Fibroblast of skin of left biceps (primary cell): ENCODE measurements at places on chromosomes 6 and 20.
A peak's percentile ranks its signal among the peaks of the same experiment; 100 is the strongest.

- no peak for DNase-seq
Measured at GRCh38 chr20:1456300-1456699, 10.3 kb downstream of the NSFL1C start.

- no peak for DNase-seq
Measured at GRCh38 chr20:15111654-15112053, 774.2 kb upstream of the FLRT3 start.

- no peak for DNase-seq
Measured at GRCh38 chr20:33113387-33113908, 34.0 kb downstream of the BPIFB4 start.

GRCh38 chr6:161301338-161301737 is 27.5 kb upstream of the AGPAT4 start:
- peak; percentile 12 for DNase-seq

DNA sequence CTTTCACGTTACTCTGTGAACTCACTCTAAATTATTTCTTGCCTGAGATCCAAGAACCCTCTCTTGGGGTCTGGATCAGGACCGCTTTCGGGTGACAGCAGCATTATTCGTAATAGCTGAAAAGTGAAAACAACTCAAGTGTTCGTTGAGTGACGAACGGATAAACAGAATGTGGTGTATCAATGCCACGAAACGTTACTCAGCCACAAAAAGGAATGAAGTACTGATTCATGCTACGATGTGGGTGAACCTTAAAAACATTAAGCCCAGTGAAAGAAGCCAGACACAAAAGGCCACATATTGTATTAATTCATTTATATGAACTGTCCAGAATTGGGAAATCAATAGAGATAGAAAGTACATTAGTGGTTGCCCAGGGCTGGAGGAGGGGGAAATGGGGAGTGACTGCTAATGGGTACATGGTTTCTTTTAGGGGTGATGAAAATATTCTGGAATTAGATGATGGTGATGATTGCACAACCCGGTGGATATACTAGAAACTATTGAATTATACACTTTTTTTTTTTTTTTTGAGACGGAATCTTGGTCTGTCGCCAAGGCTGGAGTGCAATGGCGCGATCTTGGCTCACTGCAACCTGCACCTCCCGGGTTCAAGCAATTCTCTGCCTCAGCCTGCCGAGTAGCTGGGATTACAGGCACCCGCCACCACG is 8.4 kb downstream of the PTGIS start:
- DNase-seq: peak; percentile 43

DNA sequence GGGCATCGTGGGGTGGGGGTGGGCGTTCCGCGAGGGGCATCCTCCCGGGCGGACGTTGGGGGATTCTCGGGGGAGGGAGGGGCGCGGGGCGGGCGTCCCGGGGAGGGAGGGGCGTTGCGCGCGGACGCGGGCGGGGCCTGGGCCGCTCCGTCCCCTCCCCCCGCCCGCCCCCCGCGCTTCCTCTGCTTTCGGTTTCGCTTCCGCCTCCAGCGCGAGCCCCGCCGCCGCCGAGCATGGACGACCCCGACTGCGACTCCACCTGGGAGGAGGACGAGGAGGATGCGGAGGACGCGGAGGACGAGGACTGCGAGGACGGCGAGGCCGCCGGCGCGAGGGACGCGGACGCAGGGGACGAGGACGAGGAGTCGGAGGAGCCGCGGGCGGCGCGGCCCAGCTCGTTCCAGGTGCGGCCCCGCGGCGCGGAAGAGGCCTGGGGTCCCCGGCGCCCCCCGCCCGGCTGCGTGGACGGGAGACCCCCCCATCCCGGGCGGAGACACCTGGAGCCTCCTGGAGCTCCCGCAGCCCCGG is at the start of gene OGFR:
Gene OGFR, plus strand, starts transcription at position 209 of the 528 bp plus-strand sequence. Its CDS starts 25 bp downstream, at position 234.
- DNase-seq: no peak

DNA sequence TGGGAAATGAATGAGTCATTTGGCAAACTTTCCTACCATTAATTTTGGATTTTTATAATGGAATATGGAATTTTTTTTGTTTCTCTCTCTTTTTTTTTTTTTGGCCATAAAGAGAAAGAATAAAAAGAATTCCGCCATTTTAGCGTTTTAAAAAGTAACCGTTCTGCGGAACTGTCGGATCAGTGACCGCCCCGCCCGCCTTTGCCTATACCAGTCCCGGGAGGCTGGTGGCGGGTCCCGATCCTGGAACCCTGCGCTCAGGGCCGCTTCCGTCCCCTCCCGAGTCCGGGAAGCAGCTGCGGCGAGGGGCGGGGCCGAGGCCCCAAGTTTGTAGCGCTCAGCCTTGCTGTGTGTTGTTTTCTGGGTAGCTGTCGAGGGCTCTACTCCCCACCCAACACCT is 609 bp downstream of the L3MBTL1 start:
- no peak for DNase-seq

- no peak for DNase-seq
Measured at GRCh38 chr20:17287503-17287902, 60.7 kb downstream of the PCSK2 start.

GRCh38 chr6:14638435-14638905 is 520.9 kb downstream of the CD83 start:
- no peak for DNase-seq

DNA sequence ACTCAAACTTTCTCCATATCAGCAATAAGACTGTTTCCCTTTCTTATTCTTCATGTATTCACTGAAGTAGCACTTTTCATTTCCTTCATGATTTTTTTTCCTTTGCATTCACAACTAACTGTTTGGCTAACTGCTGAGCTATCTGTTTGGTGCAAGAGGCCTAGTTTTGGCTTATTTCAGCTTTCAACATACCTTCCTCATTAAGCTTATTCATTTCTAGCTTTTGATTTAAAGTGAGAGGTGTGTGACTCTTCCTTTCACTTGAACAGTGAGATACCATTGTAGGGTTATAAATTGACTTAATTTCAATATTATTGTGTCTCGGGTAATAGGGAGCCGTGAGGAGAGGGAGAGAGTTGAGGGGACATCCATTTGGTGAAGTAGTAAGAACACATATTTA is 262.0 kb upstream of the PREP start:
- no peak for DNase-seq

GRCh38 chr6:145260484-145261175 is 474.7 kb downstream of the EPM2A start:
- no peak for DNase-seq

DNA sequence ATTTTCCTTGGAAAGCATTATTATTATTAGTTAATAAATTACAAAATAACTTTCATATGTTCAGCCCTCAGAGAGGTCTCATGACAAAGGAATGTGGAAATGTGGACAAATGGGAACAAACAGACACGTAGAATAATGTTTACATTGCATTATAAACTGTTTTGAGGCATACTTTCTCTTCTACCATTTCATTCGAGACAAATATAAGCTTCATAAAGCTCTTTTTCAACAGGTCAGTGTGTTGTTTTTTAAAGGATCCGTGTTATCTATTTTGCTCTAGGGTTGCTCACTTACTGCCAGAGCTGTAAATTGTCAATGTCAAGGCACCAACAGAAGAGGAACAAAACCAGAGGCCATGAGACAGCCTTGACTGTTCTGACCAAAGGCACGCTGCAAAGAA is 256.8 kb downstream of the PHACTR1 start:
- no peak for DNase-seq

- peak; percentile 6 for DNase-seq
Measured at GRCh38 chr6:55636406-55637102, 57.6 kb upstream of the HMGCLL1 start.

DNA sequence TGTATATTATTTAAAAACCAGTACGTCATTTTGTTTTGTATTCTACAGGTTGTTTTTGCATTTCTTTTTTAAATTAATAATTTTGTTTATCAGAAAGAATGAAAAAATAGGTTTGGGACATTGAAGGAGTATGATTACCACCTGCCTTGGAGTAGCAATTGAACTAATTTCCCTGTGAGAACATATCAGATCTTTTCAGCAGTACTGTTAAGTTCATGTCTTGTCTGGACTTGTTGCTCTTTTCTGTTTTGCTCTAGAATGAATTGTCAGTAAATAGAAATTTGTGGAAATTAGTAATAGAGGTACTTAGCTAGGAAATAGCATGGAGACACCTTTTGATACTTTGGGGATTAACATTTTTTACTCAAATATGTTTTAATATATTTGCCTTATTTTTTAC is 24.3 kb downstream of the HSF2 start:
- DNase-seq: no peak

GRCh38 chr20:18858816-18859215 is 45.2 kb downstream of the SCP2D1 start:
- DNase-seq: no peak

- DNase-seq: no peak
Measured at GRCh38 chr6:105893741-105894140, 192.4 kb upstream of the PRDM1 start.

DNA sequence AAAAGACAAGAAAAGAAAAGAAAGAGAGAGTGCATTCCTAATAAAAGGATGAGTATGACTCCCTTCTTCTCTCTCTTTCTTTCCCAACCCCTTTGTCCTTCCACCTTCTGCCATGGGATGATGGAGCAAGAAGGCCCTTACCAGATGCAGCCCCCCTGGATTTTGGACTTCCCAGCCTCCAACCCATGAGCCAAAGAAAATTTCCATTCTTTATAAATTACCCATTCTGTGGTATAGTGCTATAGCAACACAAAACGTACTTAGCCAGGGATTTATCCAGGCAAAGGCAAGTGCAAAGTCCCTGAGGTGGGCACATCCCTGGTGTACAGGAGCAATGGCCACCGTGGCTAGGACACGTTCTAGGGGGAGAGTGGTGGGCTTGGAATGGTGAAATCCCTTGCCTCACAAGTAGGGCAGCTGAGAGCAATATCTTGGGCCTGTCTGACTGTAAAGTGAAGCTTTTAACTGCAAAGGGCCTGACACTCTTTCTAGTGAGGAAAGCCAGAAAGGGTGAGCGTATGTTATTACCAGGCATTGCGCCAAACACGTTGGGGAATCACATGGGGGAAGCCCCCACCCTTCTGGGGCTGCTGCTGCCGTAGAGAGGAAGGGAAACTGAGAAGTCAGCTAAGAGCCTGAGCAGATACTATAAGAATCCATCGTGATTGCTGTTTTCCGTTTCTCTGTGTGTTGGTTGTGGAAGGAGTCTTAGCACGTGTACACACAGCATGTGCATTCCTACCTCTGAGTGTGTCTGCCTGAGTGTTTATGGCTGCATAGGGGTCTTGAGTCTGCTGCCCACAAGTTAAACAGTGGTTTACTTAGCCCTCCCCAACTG is 50.7 kb upstream of the SIRPA start:
- peak; percentile 64 for DNase-seq

DNA sequence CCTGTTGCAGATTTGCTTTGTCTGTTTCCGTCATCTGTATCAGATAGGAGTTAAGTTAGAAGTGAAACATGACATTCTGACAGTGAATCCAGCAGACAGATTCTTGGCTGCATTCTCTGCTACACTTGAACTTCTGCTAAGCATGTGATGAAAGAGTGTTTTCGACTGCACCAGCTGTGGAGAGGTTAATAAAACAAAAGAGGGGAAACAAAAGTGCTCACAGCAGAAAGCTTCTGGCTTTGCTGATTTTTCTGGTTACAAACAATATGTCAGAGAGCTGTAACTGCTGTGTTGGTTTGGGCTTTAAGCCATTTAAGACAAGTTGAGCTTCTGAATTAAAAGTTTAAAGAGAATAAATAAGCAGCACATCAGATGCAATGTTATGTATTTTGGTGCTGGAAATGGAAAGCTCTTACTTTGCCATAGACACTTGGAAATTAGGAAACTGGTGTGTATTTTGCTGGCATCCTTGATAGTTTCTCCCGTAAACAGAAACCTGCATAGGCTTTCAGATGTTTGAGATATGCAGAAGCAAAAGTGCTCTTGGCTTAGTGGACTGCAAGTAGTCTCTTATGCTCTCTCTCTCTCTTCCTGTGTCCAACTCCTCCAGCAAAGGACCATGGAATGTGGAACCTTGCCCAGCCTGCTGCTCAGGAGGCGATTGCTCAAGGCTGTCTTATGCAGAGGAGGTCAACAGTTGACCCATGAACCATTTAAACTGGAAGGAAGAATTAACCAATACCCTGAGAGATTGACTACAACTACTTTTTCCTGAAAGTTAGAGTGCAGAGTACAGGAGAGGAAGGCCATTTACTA is 104.9 kb downstream of the RPS12 start:
- DNase-seq: peak; percentile 45

DNA sequence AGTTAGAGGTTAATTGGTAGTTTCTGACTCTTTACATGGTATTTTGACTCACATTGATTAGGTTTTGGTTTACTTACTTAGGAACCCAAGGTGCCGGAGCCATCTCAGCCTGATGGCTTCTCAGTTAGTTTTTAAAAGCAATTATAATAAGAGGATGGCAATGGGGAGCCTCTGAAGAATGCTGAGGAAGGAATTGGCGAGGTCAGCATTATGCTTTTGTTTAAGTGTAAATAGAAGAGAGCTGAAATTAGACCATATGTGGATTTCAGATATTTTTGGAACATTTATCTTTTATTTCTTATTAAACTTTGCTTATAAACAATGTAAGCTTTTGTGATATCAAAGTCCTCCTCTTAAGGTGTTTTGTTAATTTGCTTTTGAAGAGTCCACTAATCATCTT is 77.8 kb downstream of the PLCB4 start:
- DNase-seq: no peak

DNA sequence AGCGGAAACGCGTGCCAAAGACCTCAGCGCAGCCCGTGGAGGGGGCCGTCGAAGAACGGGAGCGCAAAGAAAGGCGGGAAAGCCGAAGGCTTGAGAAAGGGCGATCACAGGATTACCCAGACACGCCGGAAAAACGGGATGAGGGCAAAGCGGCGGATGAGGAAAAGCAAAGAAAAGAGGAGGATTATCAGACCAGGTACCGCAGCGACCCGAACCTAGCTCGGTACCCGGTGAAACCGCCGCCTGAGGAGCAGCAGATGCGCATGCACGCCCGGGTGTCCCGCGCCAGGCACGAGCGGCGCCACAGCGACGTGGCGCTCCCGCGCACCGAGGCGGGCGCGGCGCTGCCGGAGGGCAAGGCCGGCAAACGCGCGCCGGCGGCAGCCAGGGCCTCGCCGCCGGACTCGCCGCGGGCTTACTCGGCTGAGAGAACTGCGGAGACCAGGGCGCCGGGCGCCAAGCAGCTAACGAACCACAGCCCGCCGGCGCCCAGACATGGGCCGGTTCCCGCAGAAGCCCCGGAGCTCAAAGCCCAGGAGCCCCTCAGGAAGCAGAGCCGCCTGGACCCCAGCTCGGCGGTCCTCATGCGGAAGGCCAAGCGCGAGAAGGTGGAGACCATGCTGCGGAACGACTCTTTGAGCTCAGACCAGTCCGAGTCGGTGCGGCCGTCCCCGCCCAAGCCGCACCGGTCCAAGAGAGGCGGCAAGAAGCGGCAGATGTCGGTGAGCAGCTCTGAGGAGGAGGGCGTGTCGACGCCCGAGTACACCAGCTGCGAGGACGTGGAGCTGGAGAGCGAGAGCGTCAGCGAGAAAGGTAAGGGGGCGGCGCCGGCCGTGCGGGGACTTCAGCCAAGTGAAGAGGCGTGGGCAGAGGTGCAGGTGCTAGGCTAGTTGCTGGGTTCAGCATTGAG is 296.2 kb downstream of the RIMS1 start:
- DNase-seq: no peak
